Umbilical cord (tissue), 2 donors: ENCODE measurements at places on chromosomes 3 and 15. TPM values are rescaled to one million over a fixed set of nuclear protein-coding genes. Genes with fewer than 3 reads are reported as not detected.

Gene TRAT1
- 1.9 TPM for total RNA-seq

Gene RTP4
- total RNA-seq, result 0.72 TPM

Gene ETFA
- total RNA-seq, result 64.5 TPM

Gene GUCA1C
- not detected for total RNA-seq

Gene ADIPOQ
- 3.9 TPM for total RNA-seq

Gene LRRC31
- total RNA-seq, result not detected
